NCI-H774 (cell line): ENCODE measurements at places on chromosomes 7 and 10.

GRCh38 chr7:51027935-51028830 lies 245.5 kb upstream of the GRB10 start:
- DNase-seq, result no peak

DNA sequence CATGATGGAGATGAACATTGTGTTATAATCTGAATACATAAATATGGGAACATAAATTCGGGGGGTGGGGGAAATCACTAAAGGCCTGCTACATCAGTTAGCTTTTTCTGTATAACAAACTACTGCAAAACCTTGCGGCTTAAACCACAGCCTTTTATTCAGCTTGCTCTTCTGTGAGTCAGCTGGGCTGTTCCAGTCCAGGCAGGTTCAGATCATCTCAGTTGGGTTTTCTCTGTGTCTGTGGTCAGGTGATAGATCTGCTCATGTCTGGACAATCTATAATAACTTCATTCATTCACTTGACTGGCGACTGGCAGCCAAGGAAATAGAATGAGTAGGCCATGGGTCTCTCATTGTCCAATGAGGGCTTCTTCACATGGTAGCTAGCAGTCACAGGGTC lies 23.5 kb downstream of the HTR7 start:
- no peak for DNase-seq

DNA sequence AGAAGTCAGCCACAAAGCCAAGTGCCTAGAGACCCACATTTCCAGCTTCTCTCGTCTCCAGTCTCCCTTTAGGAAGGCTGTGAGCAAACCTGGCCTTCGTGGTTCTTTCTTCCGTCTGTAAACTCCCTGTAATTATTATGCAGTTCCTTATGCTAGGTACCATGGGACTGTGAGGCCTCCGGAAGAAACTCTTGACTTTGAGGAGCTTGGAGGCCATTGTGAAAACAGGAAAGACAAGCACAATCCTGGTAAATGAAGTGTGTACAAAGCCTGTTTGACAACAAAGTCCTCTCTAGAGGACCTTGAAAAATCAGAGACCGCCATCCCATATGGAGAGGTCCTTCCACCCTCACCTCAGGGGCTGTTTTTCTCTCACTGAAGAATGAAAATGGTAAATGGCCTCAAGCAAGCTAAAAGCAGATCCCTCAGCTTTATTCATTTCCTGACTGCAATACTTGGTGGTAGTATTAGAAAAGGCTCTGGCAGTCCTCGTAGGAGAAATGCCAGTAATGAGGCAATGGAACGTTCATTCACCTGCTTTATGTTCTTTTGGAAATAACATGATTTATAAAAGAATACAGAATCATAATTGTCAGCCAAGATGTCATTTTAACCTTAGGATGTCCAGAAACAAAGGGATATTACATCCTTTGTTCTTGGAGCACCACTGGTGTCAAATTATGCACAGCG lies 926.4 kb downstream of the LRMDA start:
- DNase-seq, result no peak

- DNase-seq, result no peak
Observed at GRCh38 chr10:110093722-110094121, 85.9 kb downstream of the ADD3 start.

DNA sequence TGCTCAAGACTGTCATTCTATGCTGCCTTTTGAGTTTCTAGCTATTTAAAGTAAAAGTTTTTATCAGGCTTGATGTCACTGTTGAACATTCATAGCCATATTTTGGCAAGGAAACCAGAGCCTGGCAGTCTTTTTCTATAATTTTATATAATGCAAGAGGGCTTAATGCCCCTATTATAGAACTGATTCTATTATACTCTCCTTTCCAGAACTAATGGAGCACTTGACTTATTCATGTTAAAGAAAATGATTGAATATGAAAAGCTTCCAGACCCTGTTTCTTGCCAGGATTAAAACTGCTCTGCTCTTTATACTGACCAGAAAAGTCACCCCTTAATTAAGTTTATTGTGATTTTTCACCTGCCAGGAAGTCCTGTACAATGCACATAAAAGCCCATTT lies 337.6 kb upstream of the CHRM2 start:
- DNase-seq, result peak; percentile 23

- no peak for DNase-seq
Observed at GRCh38 chr7:20607216-20607615, 8.3 kb upstream of the ABCB5 start.

DNA sequence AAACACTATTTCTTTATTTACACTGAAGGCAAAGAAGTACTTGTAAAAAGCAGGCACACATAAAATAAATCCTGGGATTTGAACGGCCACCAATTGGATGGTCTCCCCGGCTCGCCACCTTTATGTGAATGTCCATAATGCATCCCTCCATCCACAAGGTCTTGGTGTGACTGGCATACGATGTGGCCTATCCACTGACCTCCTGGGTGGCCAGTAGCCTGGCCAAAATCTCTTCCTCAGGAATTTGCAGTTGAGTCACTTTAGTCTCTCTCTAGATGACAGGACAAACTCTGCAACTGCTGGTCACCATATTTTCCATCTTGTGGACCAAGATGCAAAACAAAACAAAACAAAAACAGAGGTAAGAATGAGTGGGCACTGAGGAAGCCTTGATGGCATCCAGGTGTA lies 39.1 kb downstream of the CDK1 start:
- DNase-seq, result no peak

DNA sequence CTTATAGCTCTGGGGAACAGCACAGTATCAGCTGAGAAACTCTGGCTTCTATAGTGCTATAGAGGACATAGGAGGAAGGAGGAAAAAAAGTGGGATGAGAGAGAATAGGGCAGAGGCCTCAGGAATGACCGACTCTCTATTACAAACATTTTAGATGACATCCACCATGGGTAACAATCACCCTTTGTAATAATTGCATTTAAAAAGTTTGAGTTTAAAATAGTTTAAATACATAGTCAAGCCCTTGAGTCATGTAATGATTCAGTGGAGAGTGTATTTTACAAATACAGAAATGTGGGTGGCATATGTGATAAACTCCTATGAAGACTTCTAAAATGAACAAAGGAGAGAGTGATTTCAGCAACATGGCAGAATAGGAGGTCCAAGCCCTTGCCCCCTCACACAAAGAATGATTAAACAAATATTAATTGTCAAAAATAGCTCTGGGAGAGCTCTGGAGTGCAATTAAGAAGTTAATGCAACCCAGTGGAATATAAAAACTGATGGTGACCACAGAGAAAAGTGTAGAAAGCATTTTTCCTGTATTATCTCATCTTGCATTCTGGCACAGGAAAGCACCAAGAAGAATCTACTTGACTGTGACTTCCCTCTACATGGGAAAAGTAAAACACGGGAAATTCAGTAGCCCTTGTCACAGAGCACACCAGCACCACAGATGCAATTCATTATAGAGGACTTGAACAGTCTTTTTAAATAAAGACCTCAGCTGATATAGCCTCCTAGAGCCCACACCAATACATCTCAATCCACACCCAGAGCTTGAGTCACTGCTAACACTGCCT lies 569.0 kb upstream of the SORCS1 start:
- DNase-seq, result no peak

DNA sequence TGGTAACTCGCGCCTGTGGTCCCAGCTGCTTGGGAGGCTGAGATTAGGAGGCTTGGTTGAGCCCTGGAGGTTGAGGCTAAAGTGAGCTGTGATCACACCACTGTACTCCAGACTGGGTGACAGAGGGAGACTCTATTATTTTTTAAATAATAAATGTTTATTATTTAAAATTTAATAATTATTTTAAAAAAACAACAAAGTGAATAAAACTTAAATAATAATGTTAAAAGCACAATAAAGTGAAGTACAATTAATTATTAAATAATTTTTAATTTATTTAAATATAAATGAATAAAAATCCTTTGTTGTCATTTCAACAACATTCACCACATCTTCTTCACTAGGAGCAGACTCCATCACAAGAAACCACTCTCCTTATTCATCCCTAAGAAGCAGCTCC lies 64.8 kb downstream of the AVL9 start:
- DNase-seq, result no peak

GRCh38 chr7:9870674-9871073 lies 1103.0 kb upstream of the PHF14 start:
- no peak for DNase-seq

GRCh38 chr10:43872644-43873043 lies 224.0 kb upstream of the ZNF32 start:
- DNase-seq, result no peak

- no peak for DNase-seq
Observed at GRCh38 chr10:63464402-63465292, 1.1 kb downstream of the JMJD1C start.

DNA sequence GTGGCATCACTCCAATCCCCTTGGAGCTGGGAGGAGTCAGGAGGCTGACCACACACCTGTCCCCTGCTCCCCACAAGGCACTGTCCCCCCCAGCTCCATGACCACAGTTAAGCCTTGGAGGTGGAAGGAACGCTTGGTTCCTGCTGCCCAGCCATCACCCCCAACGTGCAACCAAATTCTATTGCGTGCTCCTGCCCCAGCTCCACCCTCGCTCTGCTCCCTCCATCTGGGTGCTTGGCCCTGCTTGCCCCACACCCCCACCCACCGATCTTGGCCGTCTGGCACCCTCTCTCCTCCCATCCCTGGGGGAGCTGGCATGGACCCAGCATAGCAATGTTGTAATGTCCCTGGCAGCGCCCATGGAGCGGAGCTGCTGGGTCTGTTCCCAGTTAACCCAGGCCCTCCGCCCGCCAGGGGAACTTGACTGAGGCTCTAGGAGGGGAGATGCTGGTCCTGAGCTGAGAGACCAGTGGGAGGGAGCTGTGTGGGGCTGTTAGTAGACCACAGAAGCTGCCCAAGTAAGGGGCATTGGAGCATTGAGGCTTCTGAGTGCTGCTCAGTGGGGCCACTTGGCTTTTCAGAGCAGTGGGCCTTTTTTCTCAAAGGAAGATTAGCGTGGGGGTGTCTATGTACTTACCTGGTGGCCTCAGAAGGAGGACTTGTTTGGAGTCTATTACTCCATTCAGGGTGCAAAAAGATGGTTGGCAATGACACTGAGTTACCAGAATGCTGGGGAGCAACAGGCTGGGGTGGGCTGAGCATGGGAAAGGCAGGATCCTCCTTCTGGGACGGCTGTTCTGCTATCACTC lies 1.1 kb downstream of the EPHB6 start:
- DNase-seq, result no peak

- DNase-seq, result no peak
Observed at GRCh38 chr7:100171087-100171681, 2.8 kb upstream of the GAL3ST4 start.

GRCh38 chr7:16099302-16099849 lies 322.0 kb downstream of the CRPPA start:
- DNase-seq, result no peak

DNA sequence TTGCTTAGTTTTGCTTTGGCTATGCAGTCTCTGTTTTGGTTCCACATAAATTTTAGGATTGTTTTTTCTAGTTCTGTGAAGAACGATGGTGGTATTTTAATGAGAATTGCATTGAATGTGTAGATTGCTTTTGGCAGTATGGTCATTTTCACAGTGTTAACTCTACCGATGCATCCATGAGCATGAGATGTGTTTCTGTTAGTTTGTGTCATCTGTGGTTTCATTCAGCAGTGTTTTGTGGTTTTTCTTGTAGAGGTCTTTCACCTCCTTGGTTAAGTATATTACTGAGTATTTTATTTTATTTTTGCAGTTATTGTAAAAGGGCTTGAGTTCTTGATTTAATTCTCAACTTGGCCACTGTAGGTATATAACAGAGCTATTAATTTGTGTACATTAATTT lies 78.2 kb upstream of the ZNF92 start:
- no peak for DNase-seq

GRCh38 chr7:21543528-21544302 lies 876 bp downstream of the DNAH11 start:
- DNase-seq, result peak; percentile 24

DNA sequence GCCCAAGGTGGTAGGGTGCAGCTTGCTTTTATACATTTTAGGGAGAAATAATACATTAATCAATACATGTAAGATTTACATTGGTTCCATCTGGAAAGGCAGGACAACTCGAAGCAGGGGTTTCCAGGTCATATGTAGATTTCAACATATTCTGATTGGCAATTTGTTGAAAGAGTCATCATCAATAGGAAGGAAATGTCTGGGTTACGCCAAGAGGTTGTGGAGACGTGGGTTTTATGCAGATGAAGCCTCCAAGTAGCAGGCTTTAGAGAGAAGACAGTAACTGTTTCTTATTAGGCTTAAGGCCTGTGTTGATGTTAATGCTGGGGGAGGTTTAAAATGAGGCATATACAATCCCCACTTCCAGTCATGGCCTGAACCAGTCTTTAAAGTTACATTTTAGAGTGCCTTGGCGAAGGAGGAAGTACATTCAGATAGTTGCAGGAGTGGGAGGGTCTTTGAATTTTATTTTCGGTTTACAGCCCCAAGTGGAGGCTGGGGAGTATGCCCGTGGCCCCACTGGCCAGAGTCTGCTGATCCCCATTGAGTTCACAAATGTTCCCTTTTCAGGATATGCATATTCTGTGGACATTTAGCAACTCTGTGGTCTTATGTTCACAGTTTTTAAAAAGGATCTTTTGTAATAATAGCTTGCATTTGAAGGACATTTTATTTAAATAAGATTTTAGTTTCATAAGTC lies 166.0 kb upstream of the GDF10 start:
- no peak for DNase-seq

DNA sequence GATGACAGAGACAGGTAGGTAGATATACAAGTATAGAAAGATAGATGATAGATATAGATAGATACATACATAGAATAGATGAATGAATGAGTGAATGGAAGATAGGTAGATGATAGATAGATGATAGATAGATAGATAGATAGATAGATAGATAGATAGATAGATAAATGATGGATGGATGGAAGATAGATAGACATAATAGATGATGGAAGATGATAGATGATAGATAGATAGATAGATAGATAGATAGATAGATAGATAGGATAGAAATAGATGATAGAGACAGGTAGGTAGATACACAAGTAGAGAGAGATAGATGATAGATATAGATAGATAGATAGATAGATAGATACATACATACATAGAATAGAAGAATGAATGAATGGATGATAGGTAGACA lies 510.1 kb upstream of the AUTS2 start:
- DNase-seq, result no peak

DNA sequence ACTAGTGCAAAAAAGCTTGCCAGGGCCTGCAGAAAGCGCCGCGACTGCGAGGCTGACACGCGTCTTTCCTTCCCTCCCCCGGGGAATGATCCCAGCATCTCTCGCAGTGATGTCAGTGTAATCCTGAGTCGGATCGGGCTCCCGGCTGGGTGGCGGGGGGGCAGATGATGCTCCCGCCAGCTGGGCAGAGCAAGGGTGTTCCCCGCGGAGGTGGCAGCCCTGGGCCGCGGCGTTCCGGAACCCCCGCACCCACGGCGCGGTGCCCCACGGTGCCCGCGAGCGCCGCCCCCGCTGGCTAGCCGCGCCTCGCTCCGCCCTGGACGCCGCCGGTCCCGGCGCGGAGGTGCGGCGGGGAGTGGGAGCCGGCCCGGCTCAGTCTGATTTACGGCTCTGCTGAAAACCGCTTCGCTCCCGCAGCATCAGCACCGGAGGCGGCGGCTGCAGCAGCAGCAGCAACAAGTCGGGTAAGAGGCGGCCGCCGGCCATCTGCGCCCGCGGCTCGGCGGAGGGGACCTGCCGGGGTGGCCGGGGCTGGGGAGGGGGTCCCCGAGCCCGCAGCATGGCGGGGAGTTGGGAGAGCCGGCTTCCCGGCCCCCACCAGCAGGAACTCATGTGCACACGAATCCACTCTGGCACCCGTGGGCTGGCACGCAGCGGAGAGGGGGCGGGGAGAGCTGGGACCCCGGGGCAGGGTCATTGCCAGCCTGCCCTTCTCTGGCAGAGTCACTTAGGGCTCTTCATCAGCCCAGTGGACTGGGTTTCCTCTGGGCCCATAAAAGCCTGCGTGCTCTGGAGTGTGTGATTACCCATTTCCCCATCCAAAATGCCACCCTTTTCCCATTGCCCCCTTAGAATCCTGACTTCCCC lies at the start of gene ZNF365:
Gene ZNF365 (plus strand): TSS at position 375 of the 867 bp plus-strand sequence. CDS start 1,825 bp downstream, outside the sequence.
- DNase-seq, result peak; percentile 34
